ENCODE measurements at places on chromosomes 2 and 18.

- no peak for DNase-seq
Measured at GRCh38 chr2:96916646-96917543, 47.0 kb upstream of the SEMA4C start.

GRCh38 chr2:15059870-15060512 is 427.5 kb downstream of the LRATD1 start:
- DNase-seq: no peak

DNA sequence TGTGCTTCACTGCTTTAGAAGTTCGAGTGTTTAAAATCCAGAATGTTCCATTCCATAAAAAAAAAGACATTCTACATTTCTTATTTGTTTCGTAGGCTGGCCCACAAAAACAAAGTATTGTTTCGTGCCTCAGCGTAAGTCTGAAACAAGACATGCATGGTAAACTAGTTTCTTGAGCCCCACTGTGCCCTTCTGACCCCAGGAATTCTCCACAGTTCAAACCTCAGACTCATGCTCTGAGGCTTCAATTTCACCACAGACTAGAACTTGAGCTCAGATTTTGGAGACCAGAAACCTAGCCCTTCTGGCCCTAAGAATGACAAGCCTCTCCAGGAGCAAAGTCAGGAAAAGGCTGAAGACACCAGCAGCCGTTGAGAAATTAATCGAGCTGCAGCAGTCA is 151.5 kb downstream of the SLC8A1 start:
- DNase-seq: no peak

DNA sequence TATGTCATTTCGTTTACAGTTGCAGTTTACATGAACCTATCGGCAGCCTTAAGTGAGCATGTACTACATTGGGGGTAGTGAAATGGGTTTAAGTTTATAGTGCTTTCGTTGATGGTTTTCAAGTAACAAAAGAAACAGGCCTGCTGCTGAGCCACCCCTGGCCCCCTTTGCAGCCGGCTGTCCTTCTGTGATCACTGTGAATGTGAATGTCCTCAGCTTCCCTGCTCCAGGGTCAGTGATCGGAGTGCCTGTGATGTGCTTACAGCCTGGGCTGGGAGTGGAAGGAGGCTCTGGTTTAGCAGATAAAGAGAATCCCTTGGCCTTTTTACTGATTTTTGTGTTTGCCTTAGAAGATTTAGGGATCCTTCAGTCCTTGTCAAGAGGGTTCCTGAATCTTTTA is 154.2 kb downstream of the FAM210A start:
- no peak for DNase-seq

DNA sequence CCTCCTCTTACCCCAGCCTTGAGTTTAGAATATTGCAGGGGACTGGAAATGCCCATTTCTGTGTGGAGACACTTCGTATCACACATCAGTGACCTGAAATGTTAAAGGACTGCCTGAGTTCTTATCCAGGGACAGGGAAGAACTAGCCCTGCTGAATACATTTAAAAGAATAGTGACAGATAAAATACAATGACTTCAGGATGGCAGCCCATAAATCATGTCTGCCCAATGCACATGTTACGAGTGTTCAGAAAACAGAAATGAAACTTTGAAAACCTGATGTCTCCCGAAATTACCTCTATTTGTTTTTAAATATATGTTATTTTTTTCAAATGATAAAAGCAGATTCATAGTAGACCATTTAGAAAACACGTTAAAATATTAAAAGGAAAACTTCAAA is 22.3 kb upstream of the RAB12 start:
- DNase-seq: no peak

- DNase-seq: no peak
Measured at GRCh38 chr2:75522543-75523312, 38.0 kb downstream of the EVA1A start.

DNA sequence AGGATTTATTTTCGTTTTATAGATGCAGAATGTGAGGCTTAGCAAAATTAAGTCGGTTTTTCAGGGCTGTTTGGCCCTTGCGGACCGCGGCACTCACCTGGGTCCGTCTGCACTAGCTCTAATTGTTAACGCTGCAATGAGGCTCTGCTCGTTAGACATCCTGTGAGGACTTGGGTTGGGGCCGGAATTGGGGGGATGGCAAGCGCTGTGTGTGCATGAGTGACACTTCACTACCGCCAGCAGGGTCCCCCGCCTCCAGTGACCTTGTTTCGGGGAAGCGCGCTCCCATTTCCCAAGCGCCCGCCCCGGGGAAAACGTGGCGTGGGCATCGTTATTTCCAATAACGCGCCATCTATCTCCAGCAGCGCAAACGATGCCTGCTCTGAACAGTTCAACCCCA is 54.2 kb downstream of the KCNG2 start:
- no peak for DNase-seq

GRCh38 chr2:152034257-152034801 is 64.5 kb downstream of the CACNB4 start:
- DNase-seq: no peak

- no peak for DNase-seq
Measured at GRCh38 chr18:29849144-29849543, 1193.4 kb downstream of the DSC3 start.

DNA sequence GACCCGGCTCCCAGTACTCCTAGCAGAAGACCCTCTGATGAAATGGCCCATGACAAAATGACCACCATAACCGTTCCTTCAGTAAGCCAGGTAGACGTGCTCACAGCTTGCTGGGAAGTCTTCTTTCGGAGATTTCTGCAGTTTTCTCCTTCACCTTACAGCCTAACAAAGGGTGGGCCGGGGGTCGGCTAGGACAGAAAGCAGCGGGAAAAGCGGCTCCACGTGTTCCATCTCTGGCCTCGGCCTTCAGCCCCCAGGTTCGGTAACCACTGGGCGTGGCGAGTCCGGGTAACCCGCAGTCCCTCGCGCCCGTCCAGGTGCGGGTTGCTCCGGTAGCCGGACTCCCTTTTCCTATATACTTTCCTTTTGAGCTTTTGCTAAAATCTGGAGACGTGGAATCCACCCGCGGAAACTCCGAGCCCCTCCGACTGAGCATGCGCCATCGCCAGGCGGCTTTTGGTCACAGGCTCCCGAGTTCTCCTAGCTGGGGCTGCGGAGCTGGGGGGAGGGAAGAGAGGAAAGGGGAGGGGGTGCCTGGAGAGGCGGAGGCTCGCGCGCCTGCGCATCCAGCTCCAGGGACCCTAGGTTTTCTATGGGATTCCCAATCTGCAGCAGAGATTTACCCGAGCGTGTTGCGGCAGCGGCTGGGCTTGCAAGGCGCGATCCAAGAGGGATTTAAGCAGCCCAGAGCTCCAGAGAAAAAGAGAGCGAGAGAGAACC is at the start of gene VSNL1:
TSS of gene VSNL1 (plus strand) at position 604 of the 720 bp plus-strand sequence. CDS start 51,379 bp downstream, outside the sequence.
- peak; percentile 94 for DNase-seq

- DNase-seq: no peak
Measured at GRCh38 chr2:238100821-238101771, 956 bp downstream of the ESPNL start.

DNA sequence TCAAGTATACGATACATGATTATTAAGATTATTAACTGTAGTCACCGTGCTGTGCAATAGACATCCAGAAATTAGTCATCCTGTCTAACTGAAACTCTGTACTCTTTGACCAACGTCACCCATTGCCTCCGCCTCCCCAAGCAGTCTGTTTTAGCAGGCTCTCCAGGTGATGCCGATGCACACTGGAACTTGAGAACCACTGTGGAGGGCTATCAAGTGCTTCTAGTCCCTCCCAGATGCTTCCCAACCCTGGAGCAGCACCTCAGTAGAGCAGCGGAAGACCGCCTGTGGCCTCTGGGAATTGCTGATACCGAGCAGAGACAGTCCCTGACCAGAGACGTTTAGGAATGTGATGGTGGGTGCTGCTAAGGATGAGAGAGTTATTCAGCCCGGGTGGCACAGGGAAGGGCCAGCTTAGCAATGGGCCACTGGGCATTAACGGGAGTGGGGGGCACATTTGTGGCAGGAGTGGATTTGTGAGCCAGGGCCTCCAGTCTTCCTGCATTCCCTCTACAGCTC is 50.7 kb downstream of the LIPG start:
- DNase-seq: no peak

DNA sequence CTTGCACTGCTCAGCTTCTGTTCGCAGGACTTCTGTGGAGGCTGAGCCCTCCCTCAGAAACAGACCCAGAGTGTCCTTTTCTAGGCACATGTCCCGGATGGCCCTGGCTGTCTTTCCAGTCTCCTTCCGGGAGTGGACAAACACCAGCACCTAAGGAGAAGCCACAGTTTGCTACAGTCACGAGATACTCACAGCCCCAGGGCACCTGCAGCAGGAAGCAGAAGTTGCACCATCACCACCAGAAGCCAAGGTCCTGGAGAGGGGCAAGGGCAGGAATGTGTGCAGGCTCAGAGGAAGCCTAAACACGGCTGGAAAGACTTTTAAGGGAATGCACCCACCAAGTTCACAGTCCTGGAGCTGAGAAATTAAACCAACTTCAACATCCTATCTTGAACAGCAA is 13.6 kb downstream of the SNRNP200 start:
- DNase-seq: no peak

GRCh38 chr2:232636788-232637420 is 3.5 kb downstream of the EFHD1 start:
- no peak for DNase-seq

- no peak for DNase-seq
Measured at GRCh38 chr2:172344159-172344558, 83.2 kb upstream of the ITGA6 start.

DNA sequence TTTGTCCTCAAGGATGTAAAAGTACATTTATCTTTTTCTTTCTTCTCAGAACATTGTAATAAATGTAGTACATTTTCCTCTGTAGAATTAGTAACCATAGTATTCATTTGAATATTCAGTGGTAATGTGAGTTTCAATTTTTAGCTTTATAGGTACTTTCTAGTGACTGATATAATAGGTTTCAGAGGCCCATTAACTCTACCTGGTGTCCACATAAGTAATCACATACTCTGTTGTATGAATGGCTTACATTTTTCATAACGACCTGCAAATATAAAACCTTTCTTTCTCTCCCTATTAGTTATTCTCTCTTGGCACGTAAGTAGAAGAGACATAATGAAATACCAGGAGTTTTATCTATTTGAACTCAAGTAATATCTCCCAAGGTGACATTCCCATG is 1017.6 kb downstream of the DPP10 start:
- DNase-seq: no peak

- no peak for DNase-seq
Measured at GRCh38 chr2:28270456-28271152, 122.1 kb upstream of the FOSL2 start.

DNA sequence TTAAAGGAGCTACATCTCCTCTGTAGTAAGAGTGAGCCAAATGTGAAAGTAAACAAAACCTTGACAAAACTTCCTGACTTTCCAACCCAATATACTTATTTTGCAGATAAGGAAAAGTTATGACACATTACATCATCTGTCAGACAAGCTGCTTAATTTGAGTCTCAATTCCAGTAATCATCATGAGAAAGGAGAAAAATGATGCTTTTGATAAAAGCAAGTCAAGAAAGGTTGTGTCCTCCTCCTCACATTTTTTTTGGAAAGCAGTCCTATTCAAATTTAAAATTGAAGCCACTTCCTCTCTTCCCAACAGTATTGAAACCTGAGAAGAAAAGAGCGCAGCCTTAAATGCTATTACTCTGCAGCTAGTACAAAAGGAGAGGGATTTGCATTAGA is 519.6 kb downstream of the LRP1B start:
- DNase-seq: no peak

- DNase-seq: no peak
Measured at GRCh38 chr2:68846091-68846490, 25.1 kb downstream of the BMP10 start.

- DNase-seq: no peak
Measured at GRCh38 chr2:165307317-165307716, 68.1 kb downstream of the SCN2A start.
